ENCODE measurements at places on chromosomes 1 and 21.

- DNase-seq, result no peak
These were observed 235.8 kb downstream of the TRABD2B start for GRCh38 chr1:47761201-47761930.

GRCh38 chr1:152759453-152760173 lies 1.8 kb downstream of the KPRP start:
- no peak for DNase-seq

- no peak for DNase-seq
These were observed 102.2 kb upstream of the HAO2 start for GRCh38 chr1:119266386-119266785.

- no peak for DNase-seq
These were observed 123.4 kb downstream of the ESRRG start for GRCh38 chr1:216599851-216600250.

Measured in kidney glomerular epithelial cell (primary cell).